ENCODE measurements at places on chromosomes 5 and 9.
A peak's percentile ranks its signal among the peaks of the same experiment; 100 is the strongest.

DNA sequence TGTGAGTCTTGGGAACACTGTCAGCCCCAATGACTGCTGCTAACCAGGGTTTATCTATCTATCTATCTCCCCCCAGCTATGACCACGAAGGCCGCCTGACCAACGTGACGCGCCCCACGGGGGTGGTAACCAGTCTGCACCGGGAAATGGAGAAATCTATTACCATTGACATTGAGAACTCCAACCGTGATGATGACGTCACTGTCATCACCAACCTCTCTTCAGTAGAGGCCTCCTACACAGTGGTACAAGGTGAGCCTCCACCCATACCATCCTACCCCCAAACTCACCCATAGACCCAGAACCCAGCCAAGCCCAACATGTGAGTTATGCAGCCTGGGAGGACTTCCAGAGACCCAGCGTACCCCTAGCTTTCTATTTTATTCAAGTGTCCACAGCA, 65.4 kb upstream of the WWC1 start:
- DNase-seq: no peak

- no peak for DNase-seq
Measured at GRCh38 chr5:137190031-137190430, 309.1 kb downstream of the SPOCK1 start.

DNA sequence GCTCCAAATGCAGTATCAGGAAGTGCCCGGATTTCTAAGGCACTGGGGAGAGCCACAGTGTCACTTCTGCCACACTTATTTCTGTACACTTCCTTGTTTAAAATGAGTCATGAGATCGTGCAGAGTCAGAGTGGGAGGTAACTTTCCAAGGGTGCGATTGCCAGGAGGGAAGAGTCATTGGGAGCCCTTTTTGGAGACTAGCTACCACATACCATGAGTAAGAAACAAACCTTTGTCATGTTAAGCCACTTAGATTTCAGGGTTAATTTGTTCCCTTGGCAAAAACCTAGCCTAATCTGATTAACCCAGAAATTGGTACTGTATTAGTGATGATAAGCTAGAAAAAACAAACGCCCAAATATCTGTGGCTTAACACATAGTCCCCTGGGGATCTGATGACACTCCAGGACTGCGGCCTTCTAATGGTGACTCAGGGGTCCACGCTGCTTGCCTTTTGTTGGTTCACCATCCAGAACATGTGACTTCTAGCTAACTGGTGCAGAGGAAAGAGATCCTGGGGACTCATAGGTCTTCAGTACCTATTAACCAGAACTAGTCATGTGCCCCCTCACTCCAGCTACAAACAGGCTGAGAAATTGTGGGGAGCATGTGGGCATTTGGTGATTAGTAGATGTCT, 48.6 kb upstream of the TLE1 start:
- DNase-seq: peak; percentile 87

GRCh38 chr9:137056739-137057415, 3.0 kb upstream of the ENTPD2 start:
- DNase-seq: no peak

DNA sequence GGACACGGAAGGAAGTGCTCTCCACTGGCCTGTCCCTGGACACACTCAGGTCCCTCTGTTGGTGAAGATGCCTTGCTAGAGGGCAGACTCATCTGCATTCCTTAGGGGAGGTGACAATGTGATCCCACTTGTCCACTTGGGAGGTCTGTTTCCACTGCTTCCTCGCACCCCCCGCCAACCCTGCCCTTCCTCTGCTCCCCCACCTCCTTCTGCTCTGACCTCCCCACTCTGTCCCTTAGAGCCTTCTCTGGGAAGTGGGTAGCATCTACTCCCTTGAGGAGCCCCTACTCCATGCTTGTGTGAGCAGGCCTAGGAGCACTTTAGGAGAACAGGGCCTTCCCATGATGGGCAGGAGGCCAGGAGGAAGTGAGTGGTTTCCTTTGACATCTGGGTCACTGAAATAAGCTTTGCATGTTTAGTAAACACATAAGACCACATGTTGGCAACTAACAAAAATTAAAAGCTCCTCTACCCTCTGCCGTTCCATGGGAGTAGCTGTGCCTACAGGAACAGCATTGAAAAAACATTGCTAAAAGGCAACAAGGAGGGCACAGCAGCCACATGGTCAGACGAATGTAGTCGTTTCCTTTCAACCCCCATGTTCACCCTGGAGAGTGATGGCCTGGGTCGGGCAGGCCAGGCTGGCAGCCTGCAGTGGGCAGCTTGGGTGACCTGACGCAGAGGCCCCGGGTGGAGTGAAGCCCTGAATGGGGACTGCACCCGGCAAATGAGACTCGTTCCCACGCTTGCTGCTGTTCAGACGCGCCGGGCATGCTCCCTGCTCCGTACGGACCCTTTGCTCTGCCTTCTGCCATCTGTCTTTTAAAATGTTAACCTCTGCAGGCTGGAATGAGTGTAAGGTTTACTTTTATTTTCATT, 634.0 kb downstream of the IRX1 start:
- DNase-seq: peak; percentile 39

- no peak for DNase-seq
Measured at GRCh38 chr5:180117000-180117725, 45.6 kb upstream of the RNF130 start.

DNA sequence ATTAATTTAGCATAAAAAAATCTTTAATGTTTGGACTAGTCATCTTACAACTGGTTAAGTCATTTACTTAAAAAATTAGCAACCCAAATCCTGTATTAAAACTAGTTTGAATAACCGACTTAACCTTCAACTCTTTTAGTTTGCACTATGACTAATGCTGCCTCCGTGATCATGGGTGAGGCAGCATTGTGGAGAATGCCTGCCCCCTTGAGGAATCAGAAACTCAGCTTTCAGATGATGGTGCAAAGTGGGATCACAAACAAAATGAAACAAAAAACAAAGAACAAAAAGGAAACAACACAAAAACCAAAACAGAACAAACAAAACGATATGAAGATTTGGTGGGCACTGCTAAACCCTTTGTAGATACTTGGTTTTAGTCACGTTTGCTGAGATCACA, 127.0 kb upstream of the PALM2AKAP2 start:
- no peak for DNase-seq

DNA sequence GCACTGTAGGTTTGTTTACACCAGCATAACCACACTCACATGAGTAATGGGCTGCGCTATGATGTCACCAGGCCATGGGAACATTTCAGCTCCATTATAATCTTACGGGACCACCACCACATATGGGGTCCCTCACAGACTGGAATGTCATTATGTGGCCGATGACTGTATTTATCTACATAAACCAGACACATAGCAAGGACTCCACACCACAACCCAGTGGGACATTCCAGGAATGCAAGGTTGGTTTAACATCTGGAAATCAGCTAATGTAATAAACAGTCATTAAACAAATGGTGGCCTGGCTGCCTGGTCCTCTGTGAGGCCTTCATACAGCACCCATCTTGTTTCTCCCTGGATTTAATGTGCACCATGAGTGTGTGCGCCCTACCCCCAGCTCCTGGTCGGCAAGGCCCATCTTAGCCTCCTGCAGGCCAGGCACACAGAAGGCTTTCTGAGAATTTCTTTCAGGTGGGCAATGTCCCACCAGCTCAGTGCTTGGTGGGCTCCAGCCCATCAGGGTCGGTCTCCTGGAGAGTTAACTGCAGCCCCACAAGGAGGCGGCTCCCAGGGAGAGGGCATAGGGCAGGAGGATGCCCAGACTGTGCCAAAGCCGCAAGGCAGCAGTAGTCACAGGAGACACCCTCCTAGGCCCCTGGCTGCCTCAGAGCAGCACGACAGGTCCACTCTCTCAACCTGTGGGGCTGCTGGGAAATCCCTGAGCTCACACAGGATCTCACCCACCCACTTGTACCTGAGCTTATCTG, 35.9 kb upstream of the SARDH start:
- no peak for DNase-seq

DNA sequence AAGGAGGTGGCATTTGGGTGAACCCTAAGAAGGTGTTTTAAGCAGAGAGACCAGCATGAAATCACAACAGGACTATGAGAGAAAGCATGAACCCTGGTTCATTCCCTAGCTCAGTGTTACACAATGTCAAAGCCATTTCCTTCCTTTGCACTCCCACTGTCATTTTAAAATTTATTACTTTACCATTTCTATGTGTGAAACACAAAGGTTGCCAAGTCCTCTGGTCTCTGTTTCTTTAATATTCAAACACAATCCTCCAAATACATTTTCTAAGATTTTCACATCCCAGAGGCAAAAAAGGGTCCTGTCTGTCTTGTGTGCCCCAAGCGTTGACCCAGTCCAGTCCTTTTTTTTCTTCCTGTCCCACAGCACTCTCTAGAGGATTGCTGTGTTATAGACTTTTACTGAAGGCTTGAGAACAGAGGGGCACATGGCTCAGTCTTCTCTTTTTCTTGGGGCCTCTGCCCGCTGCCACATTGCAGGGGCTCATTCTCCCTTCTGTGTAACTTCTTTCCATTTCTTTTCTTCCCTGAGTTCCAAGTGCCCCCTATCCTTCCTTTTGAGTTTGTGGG, 78.6 kb upstream of the SLC28A3 start:
- peak; percentile 76 for DNase-seq

DNA sequence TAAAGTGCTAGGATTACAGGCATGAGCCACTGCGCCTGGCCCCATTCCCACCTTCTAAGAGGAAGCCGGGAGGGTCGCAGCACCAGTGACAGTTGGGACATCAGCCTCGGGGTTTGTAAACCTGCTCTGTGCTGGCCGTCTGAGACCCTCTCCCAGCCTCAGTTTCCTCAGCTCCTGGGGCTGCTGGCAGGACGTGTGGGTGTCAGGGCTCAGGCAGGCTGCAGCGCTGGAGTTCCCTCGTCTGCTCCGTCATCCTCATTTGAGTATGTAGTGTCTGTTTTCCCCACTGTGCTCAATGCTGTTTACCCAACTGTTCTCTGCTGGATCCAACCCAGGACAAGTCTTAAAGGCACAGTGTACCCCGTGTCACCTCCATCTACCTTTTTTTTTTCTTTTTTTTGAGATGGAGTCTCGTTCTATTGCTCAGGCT, 2.0 kb upstream of the NINJ1 start:
- DNase-seq: no peak

DNA sequence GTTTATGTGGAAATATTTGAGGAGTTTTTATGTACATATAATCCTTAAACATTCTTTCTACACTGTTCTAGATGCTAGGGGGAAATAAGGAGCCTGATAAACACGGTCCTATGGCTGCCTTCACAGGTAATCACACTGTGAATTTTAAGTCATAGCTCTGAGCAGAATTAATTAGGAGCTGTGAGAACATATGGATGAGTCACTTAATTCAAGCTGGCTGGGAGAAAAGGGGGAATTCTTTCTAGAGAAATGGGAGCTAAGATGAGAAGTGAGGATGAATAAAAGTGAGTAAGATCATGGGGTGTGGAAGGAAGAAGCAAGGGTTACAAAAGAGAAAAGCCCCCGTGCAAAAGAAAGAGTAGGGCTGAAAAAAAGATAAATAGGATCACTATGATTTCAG, 290.8 kb downstream of the DNAH5 start:
- no peak for DNase-seq

GRCh38 chr9:110078604-110079003, 129.4 kb downstream of the C9orf152 start:
- DNase-seq: no peak

GRCh38 chr5:34490506-34491250, 165.4 kb upstream of the RAI14 start:
- DNase-seq: no peak

DNA sequence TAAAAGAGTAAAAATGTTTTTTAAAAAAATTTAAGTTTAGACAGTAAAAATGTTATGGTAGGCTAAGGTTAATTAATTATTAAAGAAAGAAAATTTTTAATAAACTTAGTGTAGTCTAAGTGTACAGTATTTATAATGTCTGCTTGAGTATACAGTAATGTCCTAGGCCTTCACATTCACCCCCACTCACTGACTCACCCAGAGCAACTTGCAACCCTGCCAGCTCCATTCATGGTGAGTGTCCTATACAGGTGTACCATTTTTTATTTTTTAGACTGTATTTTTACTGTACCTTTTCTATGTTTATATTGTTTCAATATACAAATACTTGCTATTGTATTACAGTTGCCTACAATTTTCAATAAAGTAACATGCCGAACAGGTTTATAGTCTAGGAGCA, 234.1 kb downstream of the AUH start:
- no peak for DNase-seq

- DNase-seq: no peak
Measured at GRCh38 chr5:111960476-111961215, 203.7 kb upstream of the NREP start.

DNA sequence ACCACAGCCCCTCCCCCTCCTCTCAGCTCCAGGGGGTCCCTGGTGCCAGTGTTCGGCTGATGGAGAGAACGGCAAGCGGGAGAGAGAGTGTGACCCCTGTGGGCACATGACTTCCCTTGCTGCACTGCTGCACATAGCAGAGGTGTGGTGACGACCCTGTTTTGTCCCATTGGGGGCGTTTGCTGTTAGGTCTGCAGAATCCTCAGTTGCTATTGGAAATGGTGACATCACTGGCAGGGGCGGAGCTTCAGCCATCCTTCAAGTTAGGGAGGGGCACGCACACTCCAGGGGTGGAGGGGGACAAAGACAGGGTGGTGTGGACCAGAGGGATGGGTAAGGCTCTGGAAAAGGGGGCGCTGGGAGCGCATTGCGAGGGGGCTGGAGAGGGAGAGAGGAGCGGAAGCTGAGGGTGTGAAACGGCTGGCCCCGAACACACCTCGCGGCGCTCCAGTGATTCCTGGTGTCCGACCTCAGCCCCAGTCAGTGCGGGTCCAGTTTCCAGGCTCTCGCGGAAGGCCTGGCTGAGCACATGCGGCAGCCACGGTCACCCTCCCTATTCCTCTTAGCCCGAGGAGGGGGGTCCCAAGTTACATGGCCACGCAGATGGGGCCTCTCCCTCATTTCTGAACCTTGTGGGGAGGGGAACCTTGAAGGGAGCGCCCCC, 764 bp upstream of the GRIN1 start:
- no peak for DNase-seq

DNA sequence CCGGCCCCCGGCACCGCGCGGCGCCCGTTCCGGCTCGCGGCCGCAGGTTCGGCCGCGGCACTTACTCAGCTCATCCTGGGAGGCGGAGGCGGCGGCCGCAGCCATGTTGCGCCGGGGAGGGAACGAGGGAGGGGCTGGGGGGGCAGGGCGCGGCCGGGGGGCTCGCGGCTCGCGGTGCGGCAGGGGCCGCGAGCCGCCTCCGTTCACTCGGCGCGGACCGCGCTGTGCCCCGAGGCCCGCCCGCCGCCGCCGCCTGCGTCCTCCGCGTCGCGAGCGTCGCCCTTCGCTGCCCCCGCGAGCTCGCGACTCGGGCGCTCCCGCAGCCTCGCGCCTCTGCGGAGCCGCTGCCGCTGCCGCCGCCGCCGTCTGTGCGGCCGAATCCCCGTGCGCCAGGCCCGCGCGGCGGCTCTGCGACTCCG, 735 bp downstream of the ECPAS start:
- no peak for DNase-seq

All from MV-4-11 (cell line).